ENCODE measurements at places on chromosomes 5 and 9.

DNA sequence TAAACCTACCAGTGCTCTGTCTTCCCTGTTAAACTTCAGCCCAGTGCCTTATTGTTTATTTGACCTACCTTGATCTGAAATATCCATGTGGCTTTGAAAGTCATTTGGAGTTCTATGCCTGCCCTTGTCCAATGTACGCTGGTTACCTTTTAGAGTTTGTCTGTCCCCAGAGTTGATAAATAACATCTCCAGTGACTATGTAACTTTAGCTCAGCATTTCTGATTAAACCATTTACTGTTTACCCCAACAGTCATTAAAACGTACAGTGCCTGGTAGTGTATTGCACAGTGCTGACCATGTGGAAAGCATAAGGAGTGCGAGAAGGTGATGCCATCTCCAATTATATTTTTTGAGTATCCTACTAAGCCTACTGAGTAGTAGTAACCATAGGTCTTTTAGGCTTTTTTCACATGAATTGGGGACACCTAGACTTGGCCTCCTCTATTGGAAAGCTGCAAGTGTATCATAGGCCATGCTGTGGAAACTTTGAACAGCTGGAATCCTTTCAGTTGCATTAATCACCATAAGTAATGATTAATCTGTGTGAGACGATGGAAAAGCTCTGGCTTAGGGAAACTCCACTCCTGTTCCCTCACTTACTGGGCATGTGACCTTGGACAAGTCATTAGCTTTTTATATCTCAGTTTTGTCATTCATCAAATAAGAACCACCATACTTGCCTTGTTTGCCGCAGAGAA lies 93.5 kb downstream of the MAST4 start:
- DNase-seq, result no peak

DNA sequence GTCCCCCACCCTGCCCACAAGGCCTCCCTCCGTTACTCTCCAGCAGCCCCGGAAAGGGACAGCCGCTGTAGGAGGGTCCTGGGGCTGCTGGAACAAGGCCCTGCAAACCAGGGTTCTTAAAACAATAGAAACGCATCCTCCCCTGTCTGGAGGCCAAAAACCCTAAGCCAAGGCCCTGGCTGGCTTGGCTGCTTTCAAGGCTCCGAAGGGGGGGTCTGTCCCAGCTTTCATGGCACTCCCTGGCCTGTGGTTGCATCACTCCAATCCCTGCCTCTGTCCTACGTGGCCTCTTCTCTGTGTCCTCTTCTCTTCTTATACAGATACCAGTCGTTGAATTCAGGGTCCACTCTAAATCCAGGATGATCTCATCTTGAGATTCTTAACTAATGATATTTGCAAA lies 7.4 kb upstream of the UBAC1 start:
- no peak for DNase-seq

DNA sequence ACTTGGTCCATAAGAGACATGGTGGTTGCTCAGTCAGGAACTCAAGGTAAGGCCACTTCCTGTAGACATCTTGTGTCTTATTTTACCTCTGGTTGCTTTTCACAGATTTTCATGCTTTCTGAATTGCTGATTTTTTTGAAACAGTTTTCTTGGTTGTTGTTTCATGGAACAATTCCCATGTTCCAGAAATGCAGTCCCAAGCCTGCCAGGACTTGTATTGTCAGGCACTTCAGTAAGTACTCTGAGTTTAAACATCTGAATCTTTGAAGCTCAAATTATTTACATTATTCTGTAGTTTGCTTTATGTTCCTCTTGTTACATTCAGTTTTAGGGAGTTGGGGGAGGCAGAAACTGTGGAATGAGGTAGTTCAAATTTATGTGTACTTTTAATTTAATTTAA lies 290.2 kb downstream of the DMRT2 start:
- no peak for DNase-seq

- no peak for DNase-seq
Measured at GRCh38 chr5:95543017-95543705, 11.6 kb downstream of the SKIC3 start.

GRCh38 chr9:100098046-100098886 lies 534 bp downstream of the ERP44 start:
- peak; percentile 48 for DNase-seq

- no peak for DNase-seq
Measured at GRCh38 chr5:129246088-129246487, 151.5 kb downstream of the ISOC1 start.

GRCh38 chr5:54171645-54172384 lies 138.6 kb downstream of the ARL15 start:
- peak; percentile 68 for DNase-seq

- no peak for DNase-seq
Measured at GRCh38 chr5:124310453-124310852, 436.0 kb downstream of the ZNF608 start.

DNA sequence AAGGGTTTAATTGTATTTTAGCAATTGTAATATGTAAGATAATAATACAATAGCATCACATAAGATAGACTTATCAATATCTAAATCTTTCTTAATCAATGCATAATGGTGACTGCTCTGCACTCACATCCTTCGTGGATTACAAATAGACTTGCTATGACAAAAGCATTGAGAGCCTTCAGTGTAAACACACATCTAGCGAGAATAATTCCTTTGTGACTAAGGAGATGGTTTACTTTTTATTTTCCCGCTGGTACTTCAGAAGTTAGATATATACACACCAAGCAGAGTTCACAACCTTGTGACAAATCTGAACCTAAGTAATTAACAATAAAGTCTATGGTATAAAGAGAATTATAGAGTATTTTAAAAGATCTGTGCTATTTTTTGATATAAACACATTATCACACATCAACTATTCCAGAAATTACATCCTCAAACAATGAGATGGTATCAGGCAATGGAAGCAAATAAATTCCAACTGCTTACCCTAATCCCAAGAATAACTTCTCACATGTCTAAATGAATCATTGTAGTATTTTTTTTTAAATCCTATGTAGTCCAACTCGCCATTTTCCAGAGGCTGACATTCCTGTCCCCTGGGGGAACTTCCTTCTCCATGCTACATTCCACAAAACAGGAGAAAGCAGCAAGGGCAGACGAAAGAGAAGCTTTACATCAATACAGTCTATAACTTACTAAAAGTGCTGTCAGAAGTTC lies 51.2 kb downstream of the MAPKAP1 start:
- no peak for DNase-seq

DNA sequence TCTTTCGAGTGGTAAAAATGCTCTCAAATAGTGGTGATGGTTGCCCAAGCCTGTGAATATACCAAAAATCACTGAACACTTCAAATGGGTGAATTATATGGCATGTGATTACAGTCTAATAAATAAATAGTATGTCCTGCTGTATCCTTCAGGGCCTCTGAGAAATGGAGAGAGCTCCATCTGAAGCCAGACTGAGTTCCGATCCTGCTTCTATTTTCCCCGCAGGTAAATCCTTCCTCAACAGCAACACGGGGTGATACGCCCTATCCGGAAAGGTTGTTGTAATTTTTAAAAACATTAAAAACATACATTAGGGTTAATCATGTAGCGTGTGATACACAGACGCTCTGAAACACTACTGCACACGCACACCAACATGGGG lies 695 bp upstream of the SNAPC3 start:
- no peak for DNase-seq
